ENCODE measurements at places on chromosomes 16 and 17.

GRCh38 chr17:75086496-75087181 lies 1.1 kb upstream of the SLC16A5 start:
- DNase-seq, result no peak

DNA sequence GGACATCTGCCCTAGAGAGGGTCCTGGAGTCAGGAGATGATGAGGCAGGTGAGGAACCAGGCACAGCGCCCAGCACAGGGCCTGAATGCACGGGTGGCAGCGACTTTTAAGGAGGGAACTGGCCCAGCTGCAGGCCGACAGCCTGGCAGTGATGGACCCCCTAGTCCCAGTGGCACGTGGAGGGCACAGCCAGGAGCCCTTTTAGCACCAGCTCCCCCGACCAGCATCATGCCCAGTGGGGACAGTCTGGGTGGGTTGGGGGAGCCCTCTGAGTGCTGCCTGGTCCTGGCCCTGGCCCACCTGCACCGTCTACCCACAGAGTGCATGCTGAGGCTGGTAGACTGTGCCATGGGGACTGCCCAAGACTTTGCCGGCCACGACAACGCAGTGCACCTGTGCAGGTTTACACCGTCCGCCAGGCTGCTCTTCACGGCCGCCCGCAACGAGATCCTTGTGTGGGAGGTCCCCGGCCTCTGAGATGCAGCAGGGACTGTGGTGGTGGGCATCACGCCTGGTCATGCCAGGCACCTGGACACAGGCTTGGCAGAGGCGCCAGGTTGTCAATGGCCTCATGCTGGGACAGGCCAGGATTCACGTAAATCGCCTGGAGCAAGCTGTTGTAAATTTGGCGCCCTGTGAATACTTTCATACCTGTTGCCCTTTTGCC lies 686 bp upstream of the RHOT2 start:
- DNase-seq, result no peak

- no peak for DNase-seq
These were observed at the start of gene LDHD for GRCh38 chr16:75116081-75116910. LDHD (minus strand) TSS chr16:75116780; CDS start chr16:75116720, 60 bp downstream.

- no peak for DNase-seq
These were observed 57.8 kb downstream of the STH start for GRCh38 chr17:46056800-46057304.

All from stimulated activated CD8-positive, alpha-beta memory T cell treated with anti-CD3 and anti-CD28 coated beads, Interleukin-15, amount 100 ng/mL, for 4 hours (primary cell).